ENCODE measurements at places on chromosomes 1 and 21. TPM values are rescaled to one million over a fixed set of nuclear protein-coding genes. Genes with fewer than 3 reads are reported as not detected.

The PCP4L1 gene
- 1.2 TPM for total RNA-seq

The CA6 gene
- 1.6 TPM for total RNA-seq

The PAPPA2 gene
- total RNA-seq, result 3.3 TPM

The CYP4Z1 gene
- not detected for total RNA-seq

The CTXND2 gene
- not detected for total RNA-seq

The RIMS3 gene
- 8.8 TPM for total RNA-seq

DNA sequence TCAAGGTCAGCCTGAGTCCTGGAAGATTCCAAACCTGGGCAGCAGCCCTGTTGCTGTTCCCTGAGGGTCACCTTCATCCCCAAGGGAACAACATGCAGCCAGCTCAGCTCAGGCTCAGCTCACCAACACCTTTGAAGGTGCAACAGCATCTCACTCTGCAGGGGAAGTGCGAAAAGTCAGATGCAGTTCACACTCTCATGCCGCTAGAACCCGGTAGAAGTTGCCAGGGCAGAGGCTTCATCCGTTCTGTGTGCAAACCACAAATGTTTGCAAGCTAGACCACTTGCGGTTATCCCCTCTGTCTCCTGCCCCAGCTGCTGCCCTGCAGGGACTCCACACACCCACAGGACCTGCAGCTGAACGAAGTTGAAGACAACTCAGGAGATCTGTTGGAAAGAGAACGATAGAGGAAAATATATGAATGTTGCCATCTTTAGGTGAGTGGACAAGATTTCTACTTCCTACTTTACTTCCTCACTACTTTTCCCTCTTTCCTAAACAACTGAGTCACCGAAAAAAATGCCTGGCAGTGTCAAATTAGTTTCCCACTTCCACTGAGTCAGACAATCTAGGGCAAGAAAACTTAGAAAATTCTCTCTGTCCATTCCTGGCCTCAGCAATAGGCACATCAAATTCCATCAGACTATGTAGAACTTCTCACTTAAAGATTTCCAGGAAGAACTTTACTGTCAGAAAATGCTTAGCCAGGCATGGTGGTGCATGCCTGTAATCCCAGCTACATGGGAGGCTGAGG, 1.8 kb upstream of the FCRL6 start:
- peak; percentile 19 for DNase-seq

- DNase-seq, result no peak
These were observed 9.3 kb downstream of the KANK4 start for GRCh38 chr1:62309906-62310305.

- no peak for DNase-seq
These were observed 8.0 kb downstream of the CR1 start for GRCh38 chr1:207503950-207504349.

GRCh38 chr21:45987121-45987711, 5.6 kb downstream of the COL6A1 start:
- DNase-seq, result no peak

GRCh38 chr1:170284016-170284415, 138.3 kb downstream of the NTMT2 start:
- no peak for DNase-seq

DNA sequence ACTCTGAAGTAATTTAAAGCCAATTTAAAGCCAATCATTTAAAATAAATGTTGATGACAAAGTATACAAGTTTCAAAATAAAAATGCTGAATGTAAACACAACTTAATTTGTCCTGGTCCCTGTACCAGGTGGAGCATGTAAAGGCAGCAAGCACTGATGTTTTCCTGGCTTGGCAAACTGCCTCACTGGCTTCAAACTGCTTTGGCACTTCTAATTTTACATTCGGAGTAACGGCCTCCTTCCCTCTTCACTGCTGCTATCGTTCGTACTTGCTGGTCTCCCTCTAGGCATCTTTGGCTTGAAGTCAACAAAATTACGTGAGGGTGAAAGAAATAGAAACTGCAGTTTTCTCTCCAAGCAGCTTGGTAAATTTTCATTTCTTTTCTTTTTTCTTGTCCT, 287.9 kb downstream of the LTN1 start:
- no peak for DNase-seq

- no peak for DNase-seq
These were observed 8.8 kb downstream of the TRIM62 start for GRCh38 chr1:33173091-33173490.

- no peak for DNase-seq
These were observed 90.7 kb downstream of the MT1HL1 start for GRCh38 chr1:236913371-236914037.

DNA sequence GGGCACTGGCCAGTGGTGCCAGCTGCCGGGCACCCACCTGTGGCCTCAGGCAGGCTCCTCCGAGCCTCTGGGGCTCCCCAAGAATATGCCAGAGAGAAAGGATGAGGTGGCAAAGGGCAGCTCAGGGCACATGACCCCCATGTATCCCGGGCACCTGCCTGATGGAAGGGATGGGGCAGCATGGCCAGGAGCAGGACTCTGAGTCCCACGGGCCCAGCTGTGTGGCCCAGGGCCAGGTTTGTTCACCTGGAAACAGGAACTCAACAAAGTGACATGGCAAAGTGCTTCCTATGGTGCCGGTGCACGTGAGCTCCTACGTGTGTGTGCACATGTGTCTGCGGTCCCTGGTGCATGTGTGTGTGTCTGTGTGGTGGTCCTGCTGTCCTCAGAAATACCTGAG, 9.5 kb upstream of the GPR153 start:
- no peak for DNase-seq

DNA sequence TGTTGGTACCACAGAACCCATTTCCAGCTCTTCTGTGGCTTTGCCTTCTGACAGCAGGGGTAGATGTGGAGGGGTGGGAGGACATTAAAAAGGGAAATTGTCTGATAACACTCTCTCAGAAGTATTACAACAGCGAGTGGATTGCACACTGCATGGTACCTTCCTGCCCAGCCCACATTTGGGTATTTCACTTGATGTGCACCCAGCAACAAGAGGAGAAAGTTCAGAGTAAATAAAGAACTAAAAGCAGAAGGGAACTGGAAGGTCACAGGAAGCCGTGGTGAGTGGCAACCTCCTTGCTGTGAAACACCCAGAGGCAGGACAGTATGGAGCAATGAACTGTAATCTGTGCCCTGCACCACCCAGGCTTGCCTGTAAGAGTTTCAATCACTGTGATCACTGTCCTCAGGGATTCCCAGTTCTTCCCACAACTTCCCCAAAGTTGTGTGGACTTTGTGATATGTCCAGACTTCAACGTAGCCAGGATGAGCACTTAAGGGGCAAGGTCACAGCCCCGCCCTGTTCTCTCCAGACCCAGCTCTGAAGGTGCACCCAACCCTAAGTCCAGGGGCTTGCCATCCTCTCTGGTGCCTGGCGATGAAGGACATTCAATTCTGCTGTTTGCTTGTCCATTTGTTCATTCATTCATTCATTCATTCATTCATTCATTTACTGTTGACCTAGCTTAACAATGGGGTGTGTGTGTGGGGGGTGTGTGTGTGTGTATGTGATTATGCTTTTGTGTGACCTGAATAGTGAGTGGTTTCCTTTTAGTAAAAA, 18.7 kb upstream of the F5 start:
- peak; percentile 55 for DNase-seq

- DNase-seq, result peak; percentile 91
These were observed 1.9 kb upstream of the GNAI3 start for GRCh38 chr1:109546311-109547109.

- DNase-seq, result no peak
These were observed 220.5 kb upstream of the SGIP1 start for GRCh38 chr1:66313429-66313828.

All from activated T-cell treated with anti-CD3 and anti-CD28 coated beads, Interleukin-2, amount 50 U/mL, for 72 hours (primary cell).